ENCODE measurements at places on chromosomes 12 and 14.

DNA sequence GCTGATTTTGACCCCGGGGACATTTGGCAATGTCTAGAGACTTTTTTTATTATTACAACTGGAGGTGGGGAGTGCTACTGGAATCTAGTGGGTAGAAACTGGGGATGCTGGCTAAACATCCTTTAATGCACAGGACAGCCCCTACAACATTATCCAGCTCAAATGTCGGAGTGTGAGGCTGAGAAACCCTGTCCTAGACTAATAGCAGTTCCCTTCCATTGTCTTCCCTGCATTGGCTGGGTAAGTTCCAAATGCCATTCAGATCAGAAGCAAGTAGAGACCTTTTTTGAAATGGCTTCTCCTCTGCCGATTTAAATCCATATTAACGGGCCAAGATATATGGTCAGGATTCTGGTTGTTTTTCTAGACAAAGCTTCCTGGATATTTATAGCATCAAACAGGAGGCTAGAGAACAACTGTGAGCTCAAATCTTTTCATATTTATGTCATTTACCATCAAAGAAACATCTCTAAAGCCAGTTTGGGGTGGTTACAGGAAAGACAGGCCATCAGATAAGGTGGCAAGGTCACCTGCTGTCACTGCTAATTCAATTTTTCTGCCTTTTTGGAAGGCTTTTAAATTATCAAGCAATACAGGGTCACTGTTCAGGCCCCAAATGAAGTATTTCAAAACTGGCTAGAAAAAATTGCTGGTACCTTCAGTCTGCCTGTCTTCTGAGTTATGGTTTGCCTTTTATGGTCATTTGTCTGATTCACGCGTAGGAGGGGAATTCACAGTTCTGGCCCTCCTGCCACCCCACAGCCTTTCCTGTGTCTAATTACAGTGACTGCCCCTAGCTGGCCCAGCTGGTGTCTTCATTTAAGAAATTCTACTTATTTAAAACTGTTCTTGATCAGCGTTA is 20.1 kb upstream of the AKAP5 start:
- peak; percentile 80 for DNase-seq

GRCh38 chr14:50225067-50225973 is 6.1 kb downstream of the SOS2 start:
- peak; percentile 64 for DNase-seq

DNA sequence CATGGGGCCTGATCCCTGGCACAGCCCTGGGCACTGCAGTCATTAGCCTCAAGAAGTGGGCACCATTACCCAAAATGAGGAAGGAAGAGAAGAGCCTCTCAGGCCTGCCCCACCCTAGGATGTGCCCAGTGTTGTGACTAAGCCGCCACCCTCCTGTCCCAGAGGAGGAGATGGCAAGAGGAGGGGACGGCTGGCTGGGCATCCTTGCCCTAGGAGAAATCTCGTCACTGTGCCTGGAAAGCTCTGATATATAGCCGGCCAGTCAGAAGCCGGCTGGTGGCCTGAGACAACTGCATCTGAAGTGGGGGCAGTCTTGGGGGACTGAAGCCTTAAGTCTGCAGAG is 115.2 kb downstream of the LGMN start:
- no peak for DNase-seq

DNA sequence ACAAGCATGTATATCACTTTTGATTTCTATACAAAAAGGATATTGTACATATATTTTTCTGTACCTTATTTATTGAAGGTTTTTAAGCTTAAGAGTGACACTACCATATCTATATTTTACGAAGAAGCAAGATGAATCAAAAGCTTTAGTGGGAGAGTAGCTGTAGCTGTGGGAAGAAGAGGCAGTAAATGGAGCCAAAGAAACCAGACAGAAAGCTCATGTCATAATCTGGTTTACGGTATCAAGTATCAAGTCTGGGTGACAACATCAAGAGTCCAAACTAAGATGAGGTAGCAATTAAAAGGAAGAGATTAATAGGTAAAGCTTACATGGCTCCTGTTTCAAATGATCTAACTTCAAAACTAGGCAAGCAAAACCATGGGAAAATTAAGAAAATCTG is 54.8 kb downstream of the CEP83 start:
- DNase-seq: no peak

GRCh38 chr14:89794096-89794495 is 160.4 kb downstream of the EFCAB11 start:
- no peak for DNase-seq

- no peak for DNase-seq
Observed at GRCh38 chr12:120855823-120856588, 48.2 kb downstream of the SPPL3 start.

DNA sequence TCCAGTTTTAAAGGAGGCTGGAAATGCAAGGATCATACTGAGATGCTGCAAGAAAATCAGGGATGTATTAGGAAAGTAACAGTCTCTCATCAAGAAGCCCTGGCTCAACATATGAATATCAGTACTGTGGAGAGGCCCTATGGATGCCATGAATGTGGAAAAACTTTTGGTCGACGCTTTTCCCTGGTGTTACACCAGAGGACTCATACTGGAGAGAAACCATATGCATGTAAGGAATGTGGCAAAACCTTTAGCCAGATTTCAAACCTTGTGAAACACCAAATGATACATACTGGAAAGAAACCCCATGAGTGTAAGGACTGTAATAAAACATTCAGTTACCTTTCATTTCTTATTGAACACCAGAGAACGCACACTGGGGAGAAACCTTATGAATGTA is 24.5 kb downstream of the ZNF891 start:
- DNase-seq: no peak

- DNase-seq: no peak
Observed at GRCh38 chr12:64800640-64801039, 23.8 kb upstream of the TBC1D30 start.

- DNase-seq: no peak
Observed at GRCh38 chr14:77991128-77991772, 178.9 kb upstream of the NRXN3 start.

DNA sequence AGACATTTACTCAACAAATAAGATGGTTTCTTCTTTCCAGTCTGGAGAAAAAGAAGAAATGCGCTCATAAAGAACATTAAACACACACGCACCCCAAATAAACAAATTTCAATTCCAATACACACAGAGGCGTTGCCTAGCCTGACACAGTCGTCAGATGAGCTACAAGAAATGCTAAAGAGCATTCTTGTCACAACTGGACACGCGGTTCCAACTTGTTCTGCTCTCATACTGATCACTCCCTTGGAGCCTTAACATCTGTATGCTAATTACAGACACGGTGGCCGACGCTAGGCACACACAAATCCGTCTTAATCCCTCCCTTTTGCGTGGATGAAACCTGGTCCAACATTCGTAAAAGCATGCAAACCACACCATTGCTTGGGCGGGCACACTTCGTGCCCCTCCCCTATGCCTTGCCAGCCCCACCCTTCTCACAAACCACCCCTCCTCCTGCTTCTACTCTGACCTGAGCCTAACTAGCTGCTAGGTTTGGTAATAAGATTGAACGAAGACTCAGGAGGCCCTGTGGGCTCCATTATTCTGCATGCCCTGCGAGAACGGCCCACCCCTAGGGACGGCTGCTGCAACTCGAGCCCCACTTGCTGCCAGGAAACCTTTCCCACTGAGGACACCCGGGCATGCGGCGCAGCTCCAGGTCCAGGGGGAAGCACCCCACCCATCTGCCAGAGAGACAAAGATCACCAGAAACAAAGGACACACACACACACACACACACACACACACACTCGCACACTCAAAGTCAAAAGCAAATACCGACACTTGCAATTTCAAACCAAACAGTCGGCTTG is 1.2 kb downstream of the KCNK10 start:
- no peak for DNase-seq

DNA sequence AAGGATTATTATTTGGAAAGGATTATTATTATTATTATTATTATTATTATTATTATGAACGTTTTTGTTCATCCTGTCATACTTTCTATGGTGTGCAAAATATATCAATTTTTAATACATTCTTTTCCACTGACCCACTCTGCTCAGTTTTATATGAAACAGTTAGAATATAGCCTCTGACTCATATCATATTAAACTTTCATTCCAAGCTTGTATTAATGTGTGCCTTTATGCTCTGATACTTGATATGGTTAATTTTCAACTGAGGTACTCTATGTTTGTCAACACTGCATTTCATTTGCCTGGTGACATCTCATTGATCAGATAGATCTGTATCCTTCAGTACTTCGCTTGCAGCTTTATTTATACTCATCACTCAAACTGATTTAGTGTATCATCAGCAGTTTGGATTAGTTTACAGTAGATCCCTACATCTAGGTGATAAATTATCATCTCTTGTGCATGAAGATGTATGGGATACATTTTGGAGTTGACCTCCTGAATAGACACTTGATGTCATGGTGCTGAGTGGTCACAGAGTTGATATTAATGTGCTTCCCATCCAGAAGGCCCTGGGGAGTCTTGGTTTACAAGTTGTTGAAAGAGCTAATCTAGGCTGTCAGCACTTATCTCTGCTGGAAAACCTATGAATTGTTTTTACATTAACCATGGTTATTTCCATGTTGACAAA is 271.8 kb downstream of the TRHDE start:
- DNase-seq: no peak

DNA sequence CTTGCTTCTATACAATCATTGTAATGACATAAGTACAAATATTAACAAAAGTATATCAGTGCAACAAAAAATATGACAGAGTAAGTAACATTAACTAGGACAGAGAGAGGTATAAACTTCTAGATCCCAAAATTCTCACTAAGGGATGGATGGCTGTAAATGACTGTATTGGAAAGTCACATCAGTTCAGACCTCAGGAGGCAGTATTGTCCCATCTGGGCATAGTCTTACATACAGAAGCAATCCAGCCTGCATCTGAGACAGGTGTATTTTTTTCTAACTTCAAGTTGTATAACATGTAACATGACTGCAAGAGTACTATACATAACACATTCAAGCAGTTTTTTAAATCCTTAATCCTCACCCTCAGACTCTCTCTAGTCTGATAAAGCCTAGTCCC is 99.0 kb downstream of the GARIN6 start:
- DNase-seq: no peak

- peak; percentile 86 for DNase-seq
Observed at GRCh38 chr12:25151476-25151875, 43.5 kb downstream of the DNAI7 start.

Data from mammary epithelial cell (primary cell).